Occipital lobe (tissue), 3 donors: ENCODE measurements at places on chromosomes 6 and 20.

GRCh38 chr20:54111460-54111859 is 41.1 kb upstream of the BCAS1 start:
- no peak for DNase-seq

DNA sequence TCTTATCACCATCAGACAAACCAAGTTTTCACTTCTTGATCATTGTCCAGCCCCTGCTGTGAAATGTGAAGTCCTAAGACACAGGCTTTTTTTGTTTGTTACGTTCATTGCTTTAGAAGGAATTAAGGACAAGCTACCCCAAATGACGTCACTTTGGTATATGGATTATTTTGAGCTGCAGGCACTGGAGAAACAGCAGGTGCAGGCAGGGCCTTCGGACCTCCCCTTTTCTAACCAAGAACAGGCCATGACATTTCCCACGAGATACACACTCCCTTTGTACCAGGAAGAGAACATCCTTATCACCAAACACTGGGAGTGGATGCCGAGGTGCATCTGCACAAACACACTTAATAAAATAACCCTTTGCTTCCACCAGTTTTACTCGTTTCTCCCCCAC is 418.0 kb upstream of the SULF2 start:
- DNase-seq = no peak

- DNase-seq = no peak
Observed at GRCh38 chr20:24981282-24981681, 11.3 kb downstream of the APMAP start.

DNA sequence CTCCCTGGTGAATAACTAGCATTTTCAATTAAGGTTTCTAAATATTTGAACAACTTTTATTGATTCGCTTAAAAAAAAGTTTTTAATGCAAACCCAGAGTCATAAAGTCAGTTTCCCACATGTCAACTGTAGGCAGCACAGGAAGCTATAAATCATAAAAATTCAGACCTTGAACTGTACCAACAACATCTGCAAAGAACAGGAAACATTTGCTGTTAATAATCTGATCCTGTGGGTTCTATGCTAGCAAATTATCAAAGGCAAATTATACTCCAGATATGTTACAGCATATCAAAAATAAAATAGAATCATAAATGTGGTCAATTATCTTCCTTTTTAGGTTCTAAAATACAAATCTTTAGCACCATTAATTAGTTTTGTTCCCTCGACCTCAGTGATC is 16.6 kb upstream of the MAP7 start:
- no peak for DNase-seq

DNA sequence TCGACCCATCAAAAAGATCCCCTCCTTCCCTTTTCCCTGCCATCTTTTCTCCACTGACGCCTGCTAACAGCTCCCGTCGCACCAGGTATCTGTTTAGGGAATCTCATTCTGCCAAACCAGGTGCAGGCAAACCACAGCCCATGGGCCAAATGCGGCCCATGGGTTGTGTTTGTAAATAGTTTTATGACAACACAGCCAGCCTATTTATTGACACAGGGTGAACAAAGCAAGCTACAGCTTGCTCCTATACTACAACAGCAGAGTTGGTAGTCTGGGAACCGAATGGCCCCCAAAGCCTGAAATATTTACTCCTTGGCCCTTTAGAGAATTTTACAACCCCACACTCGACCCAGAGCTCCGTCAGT is 16.4 kb downstream of the NFATC2 start:
- DNase-seq = no peak

- no peak for DNase-seq
Observed at GRCh38 chr6:148736774-148737412, 9.9 kb upstream of the UST start.

DNA sequence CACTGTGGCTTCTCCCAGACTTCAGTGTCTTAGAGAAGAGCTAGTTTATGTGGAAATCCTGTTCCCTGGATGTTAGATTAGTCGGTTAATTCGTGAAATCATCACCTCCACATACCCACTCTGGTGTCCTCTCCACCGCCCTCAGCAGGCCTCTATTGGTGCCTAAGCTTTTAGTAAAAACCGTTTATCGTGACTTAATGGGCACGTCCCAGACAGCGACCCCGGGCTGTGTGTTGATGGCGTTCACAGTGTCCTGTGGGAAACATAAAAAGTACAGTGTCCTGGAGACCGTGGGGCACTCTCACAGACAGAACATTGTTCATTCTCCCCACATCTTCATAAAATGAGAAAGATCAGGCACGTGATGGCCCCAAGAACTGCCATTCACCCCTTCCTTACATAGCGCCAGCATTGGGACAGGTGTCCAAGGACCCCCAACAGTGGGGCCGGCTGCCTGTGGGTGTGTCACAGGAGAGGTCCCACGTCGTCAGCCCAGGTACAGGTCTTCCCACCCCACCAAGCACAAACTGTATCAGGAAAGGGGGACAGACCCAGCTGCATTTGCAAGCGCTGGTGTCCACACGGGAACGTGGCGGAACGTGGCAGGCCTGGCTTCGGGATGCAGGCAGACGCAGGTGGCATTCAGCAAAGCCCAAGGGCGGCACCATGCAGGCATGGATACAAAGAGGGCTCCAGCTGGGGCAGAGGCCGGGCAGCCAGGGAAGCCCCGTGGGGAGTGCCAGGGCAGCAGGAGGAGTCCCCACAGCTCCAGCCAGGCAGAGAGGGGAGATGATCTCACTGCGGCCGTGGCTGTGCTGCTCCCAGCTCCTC is 237.7 kb downstream of the DLL1 start:
- no peak for DNase-seq

DNA sequence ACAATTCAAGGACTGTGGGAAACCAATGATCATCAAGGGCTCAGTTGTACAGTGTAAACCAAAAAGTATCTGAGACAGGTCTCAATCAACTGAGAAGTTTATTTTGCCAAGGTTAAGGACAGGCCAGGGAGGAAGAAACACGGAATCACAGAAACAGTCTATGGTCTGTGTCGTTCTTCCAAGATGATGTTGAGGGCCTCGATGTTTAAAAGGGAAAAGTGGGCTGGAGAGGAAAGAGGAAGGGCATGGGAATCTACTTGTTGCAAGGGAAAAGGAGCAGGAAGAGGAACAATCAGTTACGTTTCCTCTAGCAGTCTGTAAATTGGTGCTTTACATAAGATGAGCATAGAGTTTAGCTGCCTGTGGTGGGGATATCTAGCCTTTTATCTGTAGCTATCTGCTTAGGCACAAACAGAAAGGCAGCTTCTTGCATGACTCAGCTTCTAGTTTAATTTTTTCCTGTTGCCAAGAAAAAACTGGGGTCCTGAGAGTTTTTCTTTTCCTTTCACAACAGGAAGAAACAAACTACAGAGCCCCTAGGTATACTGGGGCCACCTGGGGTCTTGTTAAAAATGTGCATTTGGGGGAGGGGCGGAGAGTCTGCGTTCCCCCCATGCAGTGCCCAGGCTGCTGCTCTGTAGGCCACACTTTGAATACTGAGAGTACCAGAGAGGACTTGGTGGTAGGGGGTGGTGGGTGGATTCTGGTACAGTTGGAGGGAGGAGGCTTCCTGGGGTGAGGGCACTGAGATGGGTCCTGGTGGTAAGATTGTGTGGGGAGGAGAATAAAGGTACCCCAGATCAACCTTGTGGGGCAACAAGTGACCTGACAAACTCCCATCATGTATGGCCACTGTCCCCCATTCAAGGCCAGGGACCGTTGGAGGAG is 35.3 kb upstream of the EZR start:
- no peak for DNase-seq

DNA sequence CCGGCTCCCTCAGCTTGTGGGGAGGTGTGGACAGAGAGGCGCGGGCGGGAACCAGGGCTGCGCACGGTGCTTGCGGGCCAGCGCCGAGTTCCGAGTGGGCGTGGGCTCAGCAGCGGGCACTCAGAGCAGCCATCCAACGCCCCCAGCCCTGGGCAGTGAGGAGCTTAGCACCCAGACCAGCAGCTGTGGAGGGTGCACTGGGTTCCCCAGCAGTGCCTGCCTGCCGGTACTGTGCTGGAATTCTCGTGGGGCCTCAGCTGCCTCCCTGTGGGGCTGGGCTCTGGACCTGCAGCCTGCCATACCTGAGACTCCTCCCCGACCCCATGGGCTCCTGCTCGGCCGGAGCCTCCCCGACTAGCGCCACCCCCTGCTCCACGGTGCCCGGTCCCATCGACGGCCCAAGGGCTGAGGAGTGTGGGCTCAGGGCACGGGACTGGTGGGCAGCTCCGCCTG is 92.7 kb downstream of the MANEA start:
- no peak for DNase-seq

GRCh38 chr6:67358241-67358640 is 1276.8 kb upstream of the ADGRB3 start:
- no peak for DNase-seq
